ENCODE measurements at places on chromosomes 6 and 20.

DNA sequence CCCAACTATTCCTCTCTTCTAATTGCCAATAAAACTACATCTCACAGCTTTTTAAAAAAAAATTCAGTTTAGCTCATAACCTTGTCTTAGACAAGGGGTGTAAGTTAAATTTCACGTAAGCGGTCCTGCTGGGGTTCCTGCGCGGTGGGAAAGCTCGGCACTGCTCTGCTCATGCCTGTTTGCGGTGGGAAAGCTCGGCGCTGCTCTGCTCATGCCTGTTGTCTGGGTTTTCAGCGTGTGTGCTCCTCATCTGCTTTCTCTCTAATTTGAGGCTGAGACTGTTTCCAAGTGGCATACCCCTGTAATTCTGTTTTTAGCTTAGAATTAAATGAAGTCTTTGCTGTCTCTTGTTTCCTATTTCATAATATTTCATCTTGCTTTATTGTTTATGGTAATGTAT, 18.6 kb downstream of the ARID1B start:
- DNase-seq: no peak

- DNase-seq: no peak
Measured at GRCh38 chr6:140980265-140980887, 1152.3 kb upstream of the GJE1 start.

DNA sequence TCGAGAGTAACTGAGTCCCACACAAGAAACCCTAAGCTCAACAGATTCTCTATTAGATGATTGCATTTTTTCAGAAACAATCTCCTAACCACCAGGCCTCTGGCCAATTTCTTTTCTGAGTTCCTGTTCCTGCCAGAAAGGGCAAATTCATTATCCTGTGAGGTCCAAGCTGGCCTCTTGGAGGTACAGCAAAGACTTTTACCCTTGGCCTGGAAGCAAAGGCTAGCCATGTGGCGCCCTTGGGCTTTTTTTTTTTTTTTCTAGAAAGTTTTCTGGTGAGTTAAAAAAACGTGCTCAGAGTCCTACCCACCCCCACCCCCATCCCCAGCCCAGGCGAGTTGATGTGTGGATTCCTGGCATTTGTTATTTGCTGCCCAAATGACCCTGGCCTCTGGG, 59.0 kb upstream of the EEF1A1 start:
- DNase-seq: peak; percentile 87

GRCh38 chr20:43393052-43393451, 64.6 kb upstream of the SRSF6 start:
- DNase-seq: no peak

DNA sequence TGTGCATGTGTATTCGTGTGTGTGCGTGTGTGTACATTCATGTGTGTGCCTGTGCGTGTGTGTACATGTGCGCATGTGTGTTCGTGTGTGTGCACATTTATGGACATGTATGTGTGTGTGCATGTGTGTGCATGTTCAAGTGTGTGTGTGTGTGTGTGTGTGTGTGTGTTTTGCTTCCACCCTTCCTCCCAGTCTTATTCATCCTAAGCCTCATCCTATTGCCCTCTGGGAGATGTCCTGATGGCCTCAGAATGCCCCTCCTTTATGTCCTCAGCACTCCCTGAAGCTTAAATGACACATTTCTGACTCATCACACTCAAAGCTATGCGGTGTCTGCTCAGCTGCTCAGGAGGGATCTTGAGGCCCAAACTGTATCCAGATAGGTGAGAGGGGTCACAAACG, 76.6 kb upstream of the CCDC167 start:
- DNase-seq: peak; percentile 80

GRCh38 chr6:137936798-137937197, 69.7 kb downstream of the TNFAIP3 start:
- no peak for DNase-seq

GRCh38 chr6:31197559-31198305, 27.2 kb upstream of the POU5F1 start:
- peak; percentile 74 for DNase-seq
